Activated CD4-positive, alpha-beta T cell treated with anti-CD3 and anti-CD28 coated beads, Interleukin-2, amount 10 ng/mL, durations not matched to agents 7 days and 5 days (primary cell): ENCODE measurements at places on chromosomes 11 and 22. TPM values are rescaled to one million over a fixed set of nuclear protein-coding genes. Genes with fewer than 3 reads are reported as not detected.

DNA sequence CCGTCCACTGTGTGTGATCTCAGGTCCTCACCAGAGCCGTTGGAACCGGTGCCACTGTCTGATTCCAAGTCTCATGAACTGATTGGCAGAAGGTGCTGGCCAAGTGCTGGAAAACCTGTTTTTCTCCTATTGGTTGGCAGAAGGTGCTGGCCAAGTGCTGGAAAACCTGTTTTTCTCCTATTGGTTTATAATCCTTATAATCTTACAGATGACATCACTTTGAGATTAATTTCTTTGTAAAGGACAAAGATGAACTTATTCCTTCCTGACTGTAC is 1106.3 kb downstream of the BRD1 start:
- DNase-seq, result no peak

DNA sequence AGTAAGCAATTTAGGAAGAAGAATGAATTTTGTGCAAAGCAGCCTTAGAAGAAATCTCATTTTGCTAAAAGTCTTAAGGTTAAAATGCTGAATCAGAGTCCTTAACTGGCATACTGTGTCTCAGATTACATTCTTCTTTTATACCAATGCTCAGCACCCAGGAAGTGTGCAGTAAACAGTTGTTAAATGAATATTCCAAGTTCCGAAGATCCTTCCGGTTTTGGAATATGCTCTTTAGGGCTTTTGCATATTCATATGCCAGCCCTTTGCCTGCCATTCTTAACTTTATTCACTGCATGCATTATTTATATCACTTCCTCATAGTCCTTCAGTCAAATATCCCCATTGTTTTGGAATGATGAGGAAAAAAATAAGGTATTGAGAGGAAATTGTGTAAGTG is 242.0 kb downstream of the DDX10 start:
- no peak for DNase-seq

DNA sequence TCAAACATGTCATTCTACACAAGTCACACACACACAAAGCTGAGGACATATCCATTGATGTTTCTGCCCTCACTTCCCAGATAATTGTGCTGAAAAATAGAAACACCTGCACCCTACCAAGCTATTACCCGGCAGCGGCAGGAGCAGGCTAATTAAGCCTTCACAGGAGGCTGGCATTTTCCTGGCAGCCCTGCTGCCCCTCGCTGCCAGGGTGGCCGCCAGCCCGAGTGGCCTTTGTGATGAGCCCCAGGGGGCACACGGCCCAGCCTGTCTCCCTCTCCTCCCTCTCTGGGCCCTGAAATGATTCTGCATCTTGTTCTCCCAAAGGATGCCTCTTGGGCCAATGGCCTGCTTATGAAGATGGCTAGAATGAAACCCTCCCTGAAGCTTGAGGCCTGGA is 76.2 kb upstream of the TP53I11 start:
- DNase-seq, result no peak

GRCh38 chr11:94907226-94907625 is 66.1 kb downstream of the CWC15 start:
- no peak for DNase-seq

DNA sequence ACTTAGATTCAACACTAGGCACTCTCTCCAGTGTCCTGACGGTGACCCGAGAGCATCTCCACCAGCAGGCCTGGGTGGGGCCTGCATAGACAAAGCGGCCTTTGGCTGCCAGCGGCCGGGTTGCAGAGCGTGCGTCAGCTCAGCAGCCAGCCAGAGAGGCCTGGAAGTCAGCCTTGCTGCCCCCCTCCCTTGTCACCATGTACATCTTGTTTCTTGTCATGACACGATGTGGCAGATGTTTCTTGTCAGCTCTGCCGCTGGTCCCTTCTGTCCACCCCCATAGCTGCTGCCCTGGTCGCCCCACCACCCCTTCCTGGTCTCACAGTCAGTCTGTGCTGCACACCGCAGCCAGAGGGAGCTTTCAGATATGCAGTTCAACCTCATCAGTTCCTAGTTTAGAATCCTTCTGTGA is 33.1 kb upstream of the CBX7 start:
- DNase-seq, result no peak

GRCh38 chr11:7485186-7486097 is at the start of gene OLFML1:
OLFML1 (plus strand) TSS chr11:7485506; CDS start chr11:7485876, 370 bp downstream.
- DNase-seq, result no peak

DNA sequence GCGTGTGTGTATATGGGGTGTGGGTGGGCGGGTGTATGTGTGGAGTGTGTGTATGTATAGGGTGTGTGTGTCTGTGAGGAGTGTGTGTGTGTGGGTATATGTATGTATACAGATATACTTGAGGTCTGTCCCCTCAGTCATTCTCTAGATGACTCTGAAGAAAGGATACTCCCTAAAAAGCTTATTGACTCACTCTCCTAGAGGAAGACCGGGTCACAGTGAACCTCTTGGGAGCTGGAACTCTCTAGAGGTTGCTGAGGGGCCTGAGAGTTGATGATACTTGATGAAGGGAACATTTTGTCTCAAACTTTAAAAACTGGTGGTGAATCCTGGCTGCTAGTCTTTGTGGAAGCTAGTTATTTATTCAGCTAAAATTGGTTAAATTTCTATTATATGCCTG is 15.1 kb downstream of the STX3 start:
- DNase-seq, result no peak

The NXPE2 gene
- total RNA-seq, result not detected

DNA sequence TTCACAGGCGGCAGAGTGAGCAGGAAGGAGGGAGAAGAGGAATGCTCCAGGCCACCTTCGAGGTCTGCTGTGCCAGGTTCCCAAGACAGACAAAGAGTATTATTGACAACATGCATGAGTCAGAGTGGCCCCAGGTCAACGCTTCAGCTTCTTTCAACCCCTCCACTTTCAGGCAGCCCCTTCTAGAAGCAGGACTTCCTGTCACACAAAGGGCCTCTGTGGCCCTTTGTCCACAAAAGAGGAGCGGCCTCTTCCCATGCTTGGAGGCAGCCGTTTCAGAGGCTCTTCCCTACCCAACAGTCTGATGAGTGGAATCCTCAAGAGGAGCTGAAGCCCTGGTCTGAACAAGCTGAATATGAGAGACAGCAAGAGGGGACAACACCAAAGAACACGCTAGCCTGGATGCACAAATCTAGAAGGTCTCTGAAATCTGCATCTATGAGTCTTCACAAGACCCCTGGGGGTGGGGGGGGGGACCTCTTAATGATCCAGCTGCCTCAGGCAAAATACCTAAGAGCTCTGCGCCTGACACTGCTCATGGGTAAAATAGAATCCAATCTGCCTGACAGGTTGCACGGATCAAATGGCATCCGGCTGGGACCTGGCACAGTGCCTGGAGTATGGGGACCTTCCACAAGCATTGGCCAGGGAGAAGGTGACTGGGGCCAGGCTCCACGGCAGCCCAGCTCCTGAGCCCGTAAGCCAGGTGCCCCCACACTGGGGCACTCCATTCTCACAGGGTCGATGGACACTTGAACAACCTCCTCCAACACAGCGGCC is 67.5 kb downstream of the PACSIN2 start:
- no peak for DNase-seq

DNA sequence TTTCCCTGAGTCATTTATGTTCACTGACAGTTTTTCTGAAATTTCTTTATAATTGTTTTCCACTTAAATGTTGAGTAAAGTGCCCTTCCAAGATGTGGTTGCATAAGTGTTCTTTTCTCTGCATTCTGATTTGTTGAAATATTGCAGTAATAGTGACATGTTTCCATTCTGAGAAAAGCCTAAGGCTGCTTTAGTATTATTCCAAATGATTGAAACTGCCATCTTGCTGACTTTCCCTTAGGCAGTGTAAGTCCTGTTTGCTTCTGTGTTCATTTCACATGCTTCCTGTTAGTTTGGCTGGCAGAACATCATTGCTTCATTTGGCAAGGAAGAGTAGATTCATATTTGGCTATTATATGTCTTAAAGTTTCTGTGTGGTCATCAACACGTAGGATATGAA is 146.5 kb downstream of the ELP4 start:
- no peak for DNase-seq

GRCh38 chr11:67054836-67055523 is 1.7 kb upstream of the RHOD start:
- DNase-seq, result no peak

DNA sequence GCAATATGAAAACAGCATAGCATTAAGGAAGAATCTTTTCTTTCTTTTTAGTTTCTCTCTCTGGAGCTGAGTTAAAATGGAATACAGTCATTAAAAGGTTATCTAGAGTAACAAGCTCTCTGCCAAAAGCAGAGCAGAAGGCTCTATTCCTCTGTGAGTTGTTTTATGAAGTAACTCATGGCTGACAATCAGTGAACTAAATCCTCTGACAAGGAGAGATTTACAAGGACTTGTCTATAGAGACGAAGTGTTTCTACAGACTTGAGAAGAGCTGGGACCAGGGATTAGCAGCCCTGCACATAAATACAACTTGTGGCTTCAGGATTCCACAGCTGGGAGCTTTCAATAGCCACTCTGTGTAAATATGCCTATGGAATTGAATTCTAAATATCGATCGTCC is 192.5 kb upstream of the RAG2 start:
- DNase-seq, result no peak

- DNase-seq, result no peak
These were observed 10.6 kb downstream of the ENDOD1 start for GRCh38 chr11:95100191-95100648.
